ENCODE measurements at places on chromosomes 4 and X.

DNA sequence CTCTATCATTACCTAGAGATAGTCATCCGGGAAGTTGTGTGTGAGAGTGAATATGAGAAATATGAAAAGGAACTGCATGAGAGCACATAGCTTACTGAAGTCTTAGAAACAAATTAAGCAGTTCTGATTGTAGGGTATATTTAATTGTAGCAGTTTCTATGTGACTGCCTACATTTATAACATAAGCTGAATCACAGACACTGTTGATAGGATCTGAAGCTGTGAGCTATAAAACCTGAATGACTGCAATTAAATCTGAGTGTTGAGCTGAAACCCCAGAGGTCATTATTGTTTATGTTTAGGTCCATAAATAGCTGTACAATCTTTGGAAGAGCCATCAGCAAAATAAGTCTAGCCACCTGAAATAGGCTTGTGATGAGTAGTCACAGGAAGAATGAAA lies 210.1 kb upstream of the CXCL13 start:
- no peak overlapping the region for H3K27ac ChIP-seq
- H3K27me3 ChIP-seq: no peaks in the 10 kb centered on the region
- no peaks in the 10 kb centered on the region for H3K36me3 ChIP-seq

DNA sequence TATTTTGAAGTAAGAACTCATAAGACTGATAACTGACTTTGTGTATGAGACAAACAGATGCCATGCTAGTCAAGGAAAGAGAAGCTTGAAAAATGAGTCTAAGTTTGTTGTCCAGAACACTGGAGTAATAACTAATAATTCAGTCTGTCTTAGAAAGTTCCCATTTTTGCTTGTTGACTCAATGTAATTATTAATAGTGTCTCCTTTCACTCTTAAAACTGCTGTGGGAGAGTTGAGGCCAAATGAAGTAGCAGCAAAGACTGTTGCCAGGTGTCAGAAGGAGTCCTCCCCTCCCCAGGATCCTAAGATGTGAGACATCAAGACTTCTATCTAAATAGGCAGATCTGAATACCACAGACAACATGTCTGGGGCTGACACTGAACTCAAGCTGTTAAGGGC lies 20.8 kb upstream of the FAM13A start:
- peaks cover 17% of the 10 kb centered on the region for H3K4me1 ChIP-seq
- no peak overlapping the region for H3K27ac ChIP-seq
- H3K36me3 ChIP-seq: no peaks in the 10 kb centered on the region
- H3K27me3 ChIP-seq: no peaks in the 10 kb centered on the region
- DNase-seq: no peak

GRCh38 chrX:9902656-9903055 lies 64.5 kb upstream of the CLDN34 start:
- no peaks in the 10 kb centered on the region for H3K27me3 ChIP-seq
- H3K27ac ChIP-seq: no peak overlapping the region
- H3K36me3 ChIP-seq: no peaks in the 10 kb centered on the region
- H3K4me3 ChIP-seq: no peak overlapping the region
- H3K4me1 ChIP-seq: no peaks in the 10 kb centered on the region

DNA sequence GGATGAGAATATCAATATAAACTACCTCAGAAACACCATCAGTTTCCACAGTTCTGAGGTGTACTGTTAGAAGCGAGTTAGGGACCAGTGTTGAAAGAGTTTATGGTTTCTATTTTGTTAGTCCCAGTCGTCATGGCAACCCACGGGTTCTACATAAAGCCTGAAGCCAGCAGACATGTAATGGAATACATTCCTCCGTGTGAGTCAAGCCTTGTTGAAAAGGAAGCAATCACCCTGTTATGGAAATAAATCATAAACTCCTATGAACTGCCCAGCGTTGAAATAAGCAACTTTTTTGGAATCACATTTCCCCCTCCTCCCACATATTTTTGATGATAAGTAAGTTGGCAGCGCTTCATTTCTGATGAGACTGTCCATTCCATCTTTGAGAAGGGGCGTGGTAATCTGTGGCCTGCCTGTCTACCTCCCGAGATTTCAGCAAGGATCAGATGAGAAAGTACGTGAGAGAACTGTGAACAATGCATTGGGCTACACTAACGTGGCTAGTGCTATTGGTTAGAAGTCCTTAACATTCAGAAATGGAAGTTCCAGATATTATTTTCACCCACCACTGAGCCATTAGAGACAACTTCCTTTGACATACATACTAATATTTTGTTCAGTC lies 40.4 kb upstream of the PDHA1 start:
- DNase-seq: no peak
- H3K36me3 ChIP-seq: no peaks in the 10 kb centered on the region
- no peaks in the 10 kb centered on the region for H3K4me1 ChIP-seq
- H3K27me3 ChIP-seq: no peaks in the 10 kb centered on the region
- no peak overlapping the region for H3K4me3 ChIP-seq

Data from body of pancreas (tissue), 4 donors.